ENCODE measurements at places on chromosomes 1 and 21. TPM values are rescaled to one million over a fixed set of nuclear protein-coding genes. Genes with fewer than 3 reads are reported as not detected.

ATP1A2 gene
- total RNA-seq, result 302 TPM

CYP4A11 gene
- not detected for total RNA-seq

LCE1E gene
- total RNA-seq, result not detected

PRR9 gene
- total RNA-seq, result not detected

EPHA10 gene
- total RNA-seq, result 0.17 TPM

RSPH1 gene
- 0.29 TPM for total RNA-seq

TSPAN1 gene
- total RNA-seq, result 9.0 TPM

CCDC27 gene
- not detected for total RNA-seq

LRRC7 gene
- total RNA-seq, result 0.62 TPM

HENMT1 gene
- total RNA-seq, result 1.1 TPM

CELA2B gene
- total RNA-seq, result not detected

TMOD4 gene
- total RNA-seq, result 226 TPM

NTMT2 gene
- total RNA-seq, result not detected

CFHR5 gene
- not detected for total RNA-seq

ZC3H12A gene
- 9.8 TPM for total RNA-seq

CD5L gene
- not detected for total RNA-seq

LRRC39 gene
- total RNA-seq, result 52.7 TPM

ACKR1 gene
- 34.8 TPM for total RNA-seq

ODR4 gene
- 12.4 TPM for total RNA-seq

PYHIN1 gene
- 0.16 TPM for total RNA-seq

KLF17 gene
- total RNA-seq, result not detected

KLHDC8A gene
- not detected for total RNA-seq

TMPRSS2 gene
- not detected for total RNA-seq

PTTG1IP gene
- total RNA-seq, result 217 TPM

STUM gene
- 1.1 TPM for total RNA-seq

KIF26B gene
- total RNA-seq, result 0.20 TPM

PTGER3 gene
- not detected for total RNA-seq

RNU1-2 gene
- not detected for total RNA-seq

CFAP74 gene
- not detected for total RNA-seq

C1orf87 gene
- not detected for total RNA-seq

F3 gene
- 3.1 TPM for total RNA-seq

DNASE2B gene
- total RNA-seq, result 2.0 TPM

OLFML3 gene
- total RNA-seq, result 17.1 TPM

IVL gene
- total RNA-seq, result not detected

FCN3 gene
- 15.4 TPM for total RNA-seq

NDUFS5 gene
- total RNA-seq, result 976 TPM

NHLH1 gene
- total RNA-seq, result not detected

FAM43B gene
- not detected for total RNA-seq

DNM3 gene
- 1.1 TPM for total RNA-seq

ARMH1 gene
- total RNA-seq, result not detected

RXFP4 gene
- total RNA-seq, result not detected

PLA2G2A gene
- 19.3 TPM for total RNA-seq

LAD1 gene
- 0.29 TPM for total RNA-seq

OR2M7 gene
- not detected for total RNA-seq

ASAP3 gene
- total RNA-seq, result 103 TPM

OXCT2 gene
- total RNA-seq, result not detected

LIPI gene
- total RNA-seq, result not detected

USH2A gene
- not detected for total RNA-seq

MAGOH gene
- 20.1 TPM for total RNA-seq

SPATA21 gene
- total RNA-seq, result not detected

CTSE gene
- not detected for total RNA-seq

CD1E gene
- total RNA-seq, result not detected

DNAJC6 gene
- not detected for total RNA-seq

C4BPA gene
- 2.8 TPM for total RNA-seq

TGFBR3 gene
- total RNA-seq, result 53.8 TPM

SPRR1A gene
- not detected for total RNA-seq

MPL gene
- total RNA-seq, result not detected

CNST gene
- total RNA-seq, result 62.7 TPM

All from gastrocnemius medialis (tissue), 4 donors.